DND-41 (cell line): ENCODE measurements at places on chromosomes 5 and 9.

DNA sequence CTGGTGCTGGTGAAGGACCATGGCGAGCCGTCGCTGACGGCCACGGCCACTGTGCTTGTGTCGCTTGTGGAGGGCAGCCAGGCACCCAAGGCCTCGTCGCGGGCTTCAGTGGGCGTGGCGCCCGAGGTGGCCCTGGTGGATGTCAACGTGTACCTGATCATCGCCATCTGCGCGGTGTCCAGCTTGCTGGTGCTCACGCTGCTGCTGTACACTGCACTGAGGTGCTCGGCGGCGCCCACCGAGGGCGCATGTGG, 2.2 kb downstream of the PCDHA10 start:
- H3K27me3 ChIP-seq = no peaks in the 10 kb centered on the region
- no peak overlapping the region for H3K27ac ChIP-seq
- H3K4me3 ChIP-seq = no peak overlapping the region
- DNase-seq = no peak
- H3K36me3 ChIP-seq = no peaks in the 10 kb centered on the region

- no peaks in the 10 kb centered on the region for H3K36me3 ChIP-seq
- DNase-seq = no peak
- H3K4me3 ChIP-seq = no peak overlapping the region
- H3K27me3 ChIP-seq = no peaks in the 10 kb centered on the region
- no peak overlapping the region for H3K27ac ChIP-seq
Observed at GRCh38 chr5:158805195-158805594, 294.5 kb downstream of the EBF1 start.

- no peak overlapping the region for H3K4me3 ChIP-seq
- no peaks in the 10 kb centered on the region for H3K27me3 ChIP-seq
- H3K36me3 ChIP-seq = no peaks in the 10 kb centered on the region
- H3K27ac ChIP-seq = no peak overlapping the region
Observed at GRCh38 chr5:173902334-173902733, 14.2 kb downstream of the CPEB4 start.

DNA sequence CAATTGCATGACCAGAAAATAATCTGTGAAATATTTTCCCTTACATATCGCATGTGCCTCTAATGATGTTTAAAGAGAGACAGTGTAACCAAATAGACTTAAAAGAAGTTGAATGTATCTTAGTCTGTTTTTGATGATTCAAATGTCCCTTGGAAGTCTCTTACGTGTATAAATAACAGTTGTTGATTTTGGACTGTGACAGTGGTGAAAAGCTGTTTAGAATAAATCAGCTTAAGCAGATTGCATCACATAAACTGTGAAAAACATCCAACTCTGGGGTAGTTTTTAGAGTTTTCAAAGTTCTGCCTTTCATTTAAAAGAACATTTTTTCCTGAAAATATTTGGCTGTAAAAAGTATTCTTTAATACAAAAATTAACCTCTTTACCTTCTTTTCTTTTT, 301.1 kb downstream of the PRR16 start:
- DNase-seq = no peak
- H3K27me3 ChIP-seq = no peaks in the 10 kb centered on the region
- no peak overlapping the region for H3K27ac ChIP-seq
- H3K36me3 ChIP-seq = no peaks in the 10 kb centered on the region
- no peaks in the 10 kb centered on the region for H3K4me1 ChIP-seq
